ENCODE measurements at places on chromosomes 12 and 14.

- no peak for DNase-seq
Observed at GRCh38 chr12:103303484-103303883, 192.3 kb downstream of the C12orf42 start.

DNA sequence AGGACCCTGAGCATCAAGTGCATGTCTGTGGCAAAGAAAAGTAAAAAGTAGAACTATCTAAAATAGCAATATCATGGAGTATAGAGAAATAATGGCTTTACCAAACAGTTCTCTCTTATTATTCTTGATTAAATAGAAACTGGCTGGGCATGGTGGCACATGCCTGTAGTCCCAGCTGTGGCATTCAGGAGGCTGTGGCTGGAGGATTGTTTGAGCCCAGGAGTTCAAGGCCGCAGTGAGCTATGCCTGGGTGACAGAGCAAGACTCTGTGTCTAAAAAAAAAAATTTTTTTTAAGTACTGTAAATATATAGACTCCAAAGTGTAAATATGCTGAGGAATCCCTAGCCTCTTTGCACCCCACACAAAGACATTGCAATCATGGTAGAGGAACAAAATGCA lies 121.9 kb downstream of the KITLG start:
- no peak for DNase-seq

- DNase-seq, result no peak
Observed at GRCh38 chr12:26471560-26471959, 276.2 kb downstream of the SSPN start.

- no peak for DNase-seq
Observed at GRCh38 chr12:109089683-109090082, 3.6 kb downstream of the ALKBH2 start.

DNA sequence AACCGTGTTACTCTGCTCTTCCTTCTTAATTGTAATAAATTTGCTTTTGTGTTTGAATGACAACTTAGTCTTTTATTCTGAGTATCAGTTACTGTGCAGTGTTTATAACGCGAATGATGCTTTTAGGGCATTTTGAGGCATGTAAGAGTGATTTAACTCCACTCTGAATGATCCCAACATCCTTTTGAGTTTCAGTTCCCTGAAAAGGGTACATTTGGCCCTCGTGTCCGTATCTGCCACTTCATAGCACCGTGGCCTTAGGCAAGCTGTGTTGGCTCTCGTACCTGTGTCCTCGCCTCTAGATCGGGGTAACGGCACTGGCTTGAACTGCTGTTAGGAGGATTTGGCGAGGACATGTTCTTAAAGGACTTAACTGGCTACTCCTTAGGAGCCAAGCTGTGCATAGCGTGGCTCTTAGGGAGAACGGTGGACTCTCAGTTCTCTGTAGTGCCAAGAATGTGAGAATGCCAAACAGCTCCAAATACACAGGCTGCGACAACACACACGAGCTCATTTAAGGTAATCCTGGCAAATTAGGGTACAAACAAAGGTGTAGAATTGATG lies 92.0 kb downstream of the PPP2R5C start:
- DNase-seq, result no peak

- no peak for DNase-seq
Observed at GRCh38 chr14:89927186-89927865, 27.2 kb downstream of the EFCAB11 start.

- DNase-seq, result no peak
Observed at GRCh38 chr12:80157645-80158044, 58.3 kb downstream of the OTOGL start.

- DNase-seq, result no peak
Observed at GRCh38 chr12:117300174-117300573, 61.3 kb downstream of the NOS1 start.

DNA sequence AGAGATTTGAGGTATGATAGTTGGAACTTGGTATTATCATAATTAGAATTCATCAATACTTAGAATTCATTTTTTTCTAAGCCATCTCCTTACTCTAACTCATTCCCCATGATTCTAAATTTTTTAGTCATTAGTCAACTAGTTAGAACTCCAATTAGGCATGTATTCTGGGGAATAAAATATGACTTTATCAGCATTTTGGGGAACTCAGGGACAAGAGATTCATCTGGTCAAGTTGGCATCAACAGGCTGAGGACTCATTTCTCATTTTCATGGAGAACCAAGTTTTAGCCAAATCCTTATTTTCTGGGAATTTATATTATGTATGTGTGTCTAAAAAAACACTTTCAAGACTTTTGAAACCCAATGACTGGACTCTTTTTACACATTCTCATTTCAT lies 29.2 kb downstream of the DIP2B start:
- no peak for DNase-seq

GRCh38 chr12:120126635-120127005 lies 10.1 kb upstream of the RAB35 start:
- no peak for DNase-seq

GRCh38 chr12:56645201-56645716 lies 525 bp downstream of the ATP5F1B start:
- DNase-seq, result no peak

- no peak for DNase-seq
Observed at GRCh38 chr14:68840454-68840853, 47.6 kb upstream of the ZFP36L1 start.

GRCh38 chr14:90193925-90194324 lies 62.4 kb upstream of the PSMC1 start:
- no peak for DNase-seq

- no peak for DNase-seq
Observed at GRCh38 chr14:27612121-27612520, 1014.3 kb upstream of the NOVA1 start.

GRCh38 chr14:66495218-66496098 lies 9.3 kb downstream of the CCDC196 start:
- no peak for DNase-seq

- no peak for DNase-seq
Observed at GRCh38 chr14:34707722-34708121, 6.7 kb downstream of the CFL2 start.

- peak; percentile 44 for DNase-seq
Observed at GRCh38 chr12:52121824-52122539, 42.5 kb downstream of the SMIM41 start.

GRCh38 chr14:19874842-19875241 lies at the start of gene OR4K2:
Gene OR4K2 (plus strand): TSS chr14:19875142. CDS start chr14:19876268, 1,126 bp downstream.
- DNase-seq, result no peak

DNA sequence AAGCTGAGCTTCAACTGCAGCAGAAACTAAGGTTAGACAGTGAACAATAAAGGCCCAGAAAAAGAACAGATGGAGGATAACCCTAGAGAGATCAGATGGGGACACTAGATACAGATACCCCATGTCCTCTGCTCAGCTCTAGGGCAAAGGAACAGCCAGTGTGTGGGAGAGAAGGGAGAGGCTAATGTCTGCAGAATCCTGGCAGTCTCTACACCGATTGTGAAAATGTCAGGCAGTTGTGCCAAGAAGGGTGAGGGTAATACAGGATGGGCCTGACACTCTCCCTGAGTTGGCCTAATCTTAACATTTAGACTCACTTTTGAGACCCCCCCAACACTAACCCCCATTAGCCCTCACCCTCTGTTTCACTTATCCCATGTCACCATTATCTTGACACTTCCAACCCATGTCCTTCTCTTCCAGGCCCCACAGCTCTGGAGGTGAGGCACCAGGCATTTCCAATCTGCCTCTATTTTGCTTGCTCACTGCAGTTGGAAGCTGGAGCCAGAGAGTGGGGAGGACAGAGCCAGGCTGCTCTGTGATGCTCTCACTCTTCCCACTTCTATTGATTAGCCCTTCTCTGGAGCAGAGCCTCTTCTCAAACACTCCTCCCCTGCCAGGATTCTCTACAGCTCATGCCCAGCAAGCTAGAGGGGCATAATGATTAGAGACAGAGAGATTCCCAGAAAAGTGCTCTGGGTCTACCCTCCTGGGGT lies 3.0 kb upstream of the BLOC1S1 start:
- no peak for DNase-seq

DNA sequence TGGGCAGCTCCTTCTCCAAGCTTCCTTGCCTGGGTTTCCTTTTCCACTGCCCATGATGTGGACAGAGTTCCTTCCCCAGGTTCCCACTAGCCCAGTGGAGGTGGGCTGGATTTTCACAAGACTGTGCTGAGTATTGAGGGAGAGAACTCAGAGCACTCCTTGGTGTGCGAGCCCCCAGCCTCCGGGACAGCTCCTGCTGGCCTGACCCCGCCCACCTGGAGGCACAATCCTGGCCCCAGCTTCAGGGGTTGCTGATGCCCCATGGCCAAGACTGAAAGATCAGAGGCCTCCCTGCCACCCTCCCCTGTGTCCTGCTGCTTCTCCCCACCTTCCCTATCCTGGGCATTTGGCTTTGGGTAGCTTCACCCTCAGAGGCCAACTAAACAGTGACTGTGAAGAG lies 7.7 kb downstream of the KCNH3 start:
- no peak for DNase-seq

- DNase-seq, result no peak
Observed at GRCh38 chr14:34837801-34838322, 37.3 kb downstream of the BAZ1A start.

DNA sequence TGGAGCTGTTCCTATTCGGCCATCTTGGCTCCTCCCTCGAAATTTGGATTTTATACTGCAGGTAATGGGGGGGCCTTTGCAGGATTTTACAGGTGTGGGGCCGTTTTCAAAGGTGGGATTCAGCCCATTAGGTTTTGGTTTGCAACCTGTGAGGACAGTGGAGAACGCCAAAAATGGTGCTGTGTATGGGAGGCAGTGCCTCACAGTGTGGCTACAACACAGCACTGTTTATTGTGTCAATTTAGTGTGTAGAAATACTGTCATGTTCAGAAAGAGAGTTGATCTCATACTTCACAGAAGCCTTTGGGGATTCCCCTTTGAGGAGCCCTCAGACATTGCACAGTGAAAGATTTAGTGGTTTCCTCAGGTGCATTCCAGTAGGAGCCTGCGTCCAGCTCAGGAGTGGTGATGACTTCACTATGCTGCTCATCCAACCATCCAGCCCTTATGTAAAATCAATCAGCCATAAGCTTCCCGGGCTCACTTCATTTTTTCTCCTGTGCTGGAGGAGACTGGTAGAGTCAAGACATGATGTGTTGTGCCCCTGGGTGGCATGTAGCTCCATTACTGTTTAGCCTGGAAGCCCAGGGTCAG lies 92.7 kb upstream of the PRMT8 start:
- DNase-seq, result no peak

DNA sequence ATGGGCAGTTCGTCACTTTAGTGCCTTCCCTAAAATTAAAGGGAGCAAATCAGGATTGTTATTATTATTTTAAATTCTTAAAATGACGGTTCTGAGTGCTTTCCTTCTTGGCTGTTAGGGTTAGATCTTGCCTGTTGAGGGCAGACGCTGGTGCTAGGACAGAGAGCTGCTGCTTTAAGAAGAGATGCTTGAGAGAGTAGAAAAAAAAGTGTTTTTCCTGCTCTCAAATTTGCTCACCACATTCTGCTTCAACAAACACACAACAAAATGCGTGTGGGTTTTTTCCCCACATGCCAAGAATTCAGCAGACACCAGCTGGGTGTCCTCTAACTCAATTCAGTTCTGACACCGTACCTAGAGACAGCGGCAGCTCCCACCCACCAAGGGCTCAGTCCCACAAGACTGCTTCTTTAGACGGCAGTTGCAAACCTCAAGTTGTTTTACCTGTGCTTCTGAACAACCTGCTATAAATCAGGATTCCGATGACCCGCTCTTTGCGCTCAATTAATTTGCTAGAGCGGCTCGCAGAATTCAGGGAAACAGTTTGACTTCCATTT lies 75.8 kb upstream of the RIN3 start:
- no peak for DNase-seq

DNA sequence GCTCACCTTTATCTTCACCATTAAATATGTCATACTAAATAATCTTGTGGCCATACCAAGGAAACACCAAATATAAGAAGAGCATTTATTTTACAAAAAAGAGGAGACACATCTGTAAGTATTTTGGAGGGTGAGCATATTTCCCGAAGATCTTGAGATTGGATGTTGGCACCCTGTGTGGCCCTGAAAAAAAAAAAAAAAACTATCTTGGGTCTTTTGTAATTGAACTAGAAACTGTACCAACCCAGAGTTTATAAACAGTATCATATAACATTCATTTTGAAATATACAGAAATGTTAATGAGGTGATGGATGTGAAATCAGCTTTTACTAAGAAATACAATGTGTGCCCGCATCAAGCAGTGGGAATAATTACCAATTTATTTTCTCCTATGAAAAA lies 104.0 kb upstream of the FRMD6 start:
- no peak for DNase-seq

- no peak for DNase-seq
Observed at GRCh38 chr14:100032738-100033137, 32.5 kb upstream of the EVL start.

DNA sequence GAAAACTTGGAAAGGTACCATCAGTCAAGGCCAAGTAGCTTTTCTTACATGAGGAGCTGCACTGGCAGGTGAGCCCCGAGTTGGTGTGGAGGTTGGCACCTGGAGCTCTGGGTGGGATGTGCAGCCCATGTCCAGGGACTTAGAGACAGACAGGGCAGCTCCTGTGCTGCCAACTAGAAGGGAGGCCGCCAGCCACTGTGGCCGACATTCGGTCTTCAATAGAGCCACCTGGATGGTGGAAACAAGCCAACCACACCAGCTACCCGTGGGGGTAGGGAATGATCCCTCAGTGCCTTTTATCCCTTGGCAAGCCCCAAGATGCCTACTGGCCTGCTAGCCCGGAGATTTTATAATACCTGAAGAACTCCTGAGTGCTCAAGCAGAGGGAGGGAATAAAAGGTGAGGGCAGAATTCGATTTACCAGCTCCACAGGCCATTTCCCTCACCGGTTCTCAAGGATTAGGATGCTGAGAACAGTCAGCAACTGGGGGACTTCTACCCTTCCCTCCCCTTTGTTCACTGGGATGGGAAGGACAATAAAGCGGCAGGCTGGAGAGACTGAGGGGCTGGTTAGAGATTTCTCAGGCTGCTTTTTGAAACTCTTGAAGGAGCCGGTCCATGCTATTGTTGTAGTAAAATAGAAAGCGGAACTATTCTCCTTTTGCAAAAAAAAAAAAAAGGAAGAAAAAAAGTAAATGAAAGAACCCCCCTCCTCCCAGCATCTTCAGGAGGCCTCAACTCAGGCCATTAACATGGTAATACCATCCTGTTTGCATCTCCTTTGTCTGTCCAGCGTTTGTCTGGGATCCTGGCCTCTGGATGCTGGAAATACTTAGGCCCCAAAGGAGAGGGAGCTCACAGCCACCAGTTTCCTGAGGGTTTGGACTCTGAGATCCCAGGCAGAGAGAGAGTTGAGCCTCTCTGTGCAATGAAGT lies 321.6 kb downstream of the ZFP36L1 start:
- no peak for DNase-seq

DNA sequence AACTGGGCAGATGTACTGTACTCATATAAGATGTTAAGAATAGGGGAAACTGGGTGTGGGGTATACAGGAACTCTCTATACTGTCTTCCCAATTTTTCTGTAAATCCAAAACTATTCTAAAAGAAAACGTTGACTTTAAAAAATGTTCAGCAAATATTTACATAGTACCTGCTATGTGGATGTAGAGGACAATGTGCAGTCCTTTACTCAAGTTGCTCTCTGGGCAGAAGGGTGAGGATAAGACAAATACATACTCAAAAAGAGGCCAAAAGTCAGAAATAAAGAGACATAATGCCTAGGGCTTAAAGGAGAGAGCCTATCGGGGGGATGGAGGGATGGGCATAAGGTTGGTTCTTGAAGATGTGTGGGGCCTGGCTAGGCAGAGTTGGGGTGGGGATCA lies 44.7 kb downstream of the PPP1R36 start:
- no peak for DNase-seq

- DNase-seq, result no peak
Observed at GRCh38 chr12:13268581-13268980, 72.1 kb downstream of the EMP1 start.

GRCh38 chr14:98819132-98819866 lies 452.7 kb downstream of the BCL11B start:
- no peak for DNase-seq
